ENCODE measurements at places on chromosomes 1 and 21.

GRCh38 chr1:239884796-239885195 lies 206.9 kb upstream of the FMN2 start:
- DNase-seq, result no peak

GRCh38 chr1:214261206-214262123 lies 19.5 kb upstream of the SMYD2 start:
- DNase-seq, result peak; percentile 50

DNA sequence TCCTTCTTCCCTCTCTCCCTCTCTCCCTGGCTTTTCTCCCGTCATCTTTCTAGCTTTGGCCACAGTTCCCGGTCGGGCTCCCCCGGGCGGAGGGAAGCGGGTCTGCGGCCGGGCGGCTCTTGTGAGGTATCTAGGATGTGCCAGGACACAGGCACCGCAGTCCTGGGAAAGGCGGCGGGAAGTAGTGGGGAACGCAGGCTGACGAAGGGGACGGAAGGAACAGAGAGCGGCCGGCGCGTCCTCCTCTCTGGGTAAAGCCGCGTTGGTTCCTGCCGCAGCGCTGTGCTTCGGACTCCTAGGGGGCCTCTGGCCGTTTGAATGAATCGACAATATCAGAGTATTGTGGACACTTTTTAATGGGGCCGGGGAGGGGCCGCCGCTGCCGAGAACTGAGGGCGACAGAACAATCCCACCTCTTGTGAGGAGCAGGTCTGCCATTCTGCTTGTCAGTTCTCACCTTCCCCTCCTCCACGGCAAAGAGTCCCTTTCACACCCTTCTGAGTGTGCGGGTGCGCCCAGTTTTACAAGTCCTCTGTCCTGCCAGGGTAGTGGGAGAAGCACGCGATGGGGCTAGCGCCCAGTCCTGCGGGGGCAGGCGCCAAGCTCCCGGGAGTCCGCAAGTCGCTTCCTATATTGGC lies 1.2 kb upstream of the LHX9 start:
- DNase-seq, result no peak

DNA sequence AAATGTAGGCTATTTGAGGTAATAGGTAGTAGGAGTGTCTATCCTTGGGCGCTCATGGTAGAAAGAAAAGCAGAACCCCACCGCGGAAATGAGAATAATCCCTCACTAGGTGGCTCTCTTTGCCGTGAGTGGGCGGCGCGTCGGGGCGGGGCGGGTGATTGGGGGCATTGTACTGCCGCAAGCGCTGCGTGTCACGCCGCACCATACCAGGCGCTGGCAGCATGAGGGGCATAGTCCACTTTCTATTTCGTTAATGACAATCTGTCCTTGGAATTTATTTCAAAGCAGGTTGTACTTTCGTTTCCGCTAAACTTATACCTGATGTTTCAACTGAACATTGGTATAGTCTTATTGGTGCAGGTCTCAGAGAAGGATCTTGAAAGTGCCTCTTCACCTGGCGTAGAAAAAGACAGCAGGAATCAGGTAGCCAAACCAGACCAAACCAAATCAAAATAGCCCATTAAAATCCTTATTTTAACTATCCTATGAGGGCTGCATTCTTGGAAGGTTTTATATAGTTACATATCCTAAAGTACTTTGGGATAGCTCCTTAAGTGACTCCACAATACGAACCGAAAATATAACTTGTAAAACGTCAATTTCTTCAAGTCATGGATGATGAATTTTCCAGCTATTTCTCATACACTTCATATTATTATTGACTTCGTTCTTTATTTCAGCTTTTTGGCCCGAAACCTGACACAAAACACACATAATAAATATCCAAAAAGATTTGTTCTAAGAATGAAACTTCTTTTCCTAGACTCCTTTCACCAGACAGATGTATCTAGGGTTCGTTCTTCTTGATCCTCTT lies 1.9 kb upstream of the SMG7 start:
- peak; percentile 19 for DNase-seq

- DNase-seq, result no peak
Measured at GRCh38 chr1:55232448-55233144, 17.4 kb upstream of the USP24 start.

- DNase-seq, result no peak
Measured at GRCh38 chr1:59978511-59978910, 51.9 kb upstream of the CYP2J2 start.

GRCh38 chr1:50493710-50494109 lies 70.5 kb upstream of the DMRTA2 start:
- no peak for DNase-seq

DNA sequence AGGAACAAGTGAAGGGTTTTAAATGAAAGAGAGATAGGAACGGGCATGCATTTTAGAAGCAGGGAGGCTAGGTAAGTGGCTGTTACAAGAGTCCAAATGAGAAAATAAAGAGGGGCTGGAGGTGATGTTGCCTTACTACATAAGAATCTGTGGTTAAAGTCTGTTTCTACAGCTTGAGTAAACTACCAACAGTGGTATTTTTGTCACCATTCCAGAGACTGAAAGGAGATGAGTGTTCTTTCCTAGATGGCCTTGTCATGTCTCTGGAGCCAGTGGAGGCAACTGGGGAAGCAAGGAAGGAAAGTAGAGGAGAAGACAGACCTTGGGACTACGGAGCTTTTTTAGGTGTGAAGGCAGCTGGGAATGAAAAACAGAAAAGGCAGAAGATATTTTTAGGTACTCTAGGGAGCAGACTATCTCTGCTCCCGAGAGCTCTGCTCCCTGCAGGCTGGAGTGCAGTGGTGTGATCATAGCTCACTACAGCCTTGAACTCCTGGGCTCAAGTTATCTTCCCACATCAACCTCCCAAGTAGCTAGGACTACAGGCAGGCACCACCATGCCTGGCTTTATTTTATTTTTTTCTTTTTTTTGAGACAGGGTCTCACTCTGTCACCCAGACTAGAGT lies 12.2 kb downstream of the HDAC1 start:
- no peak for DNase-seq

- no peak for DNase-seq
Measured at GRCh38 chr1:186146974-186147373, 228.1 kb downstream of the TPR start.

DNA sequence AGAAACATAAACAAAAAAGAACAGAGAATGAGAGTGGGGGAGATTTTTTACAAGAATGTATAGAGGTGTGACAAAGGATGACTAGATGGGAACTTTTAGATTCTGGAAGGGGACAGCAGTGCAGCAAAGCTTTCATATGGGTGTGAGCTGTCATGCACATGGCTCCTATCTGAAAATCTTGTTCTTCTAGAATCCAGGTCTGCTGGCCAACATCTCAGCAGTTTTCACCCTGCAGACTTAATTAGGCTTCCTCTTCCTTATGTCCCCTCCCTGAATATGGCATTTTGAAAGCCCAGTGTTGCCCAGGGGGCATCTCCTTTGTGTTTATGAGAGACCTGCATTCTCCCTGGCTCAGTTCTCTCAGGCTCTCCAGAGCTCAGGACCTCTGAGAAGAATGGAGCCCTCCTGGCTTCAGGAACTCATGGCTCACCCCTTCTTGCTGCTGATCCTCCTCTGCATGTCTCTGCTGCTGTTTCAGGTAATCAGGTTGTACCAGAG lies at the start of gene CYP4Z1:
TSS of gene CYP4Z1 (plus strand) at position 135 of the 498 bp plus-strand sequence. CDS start at position 395, 260 bp downstream.
- no peak for DNase-seq

DNA sequence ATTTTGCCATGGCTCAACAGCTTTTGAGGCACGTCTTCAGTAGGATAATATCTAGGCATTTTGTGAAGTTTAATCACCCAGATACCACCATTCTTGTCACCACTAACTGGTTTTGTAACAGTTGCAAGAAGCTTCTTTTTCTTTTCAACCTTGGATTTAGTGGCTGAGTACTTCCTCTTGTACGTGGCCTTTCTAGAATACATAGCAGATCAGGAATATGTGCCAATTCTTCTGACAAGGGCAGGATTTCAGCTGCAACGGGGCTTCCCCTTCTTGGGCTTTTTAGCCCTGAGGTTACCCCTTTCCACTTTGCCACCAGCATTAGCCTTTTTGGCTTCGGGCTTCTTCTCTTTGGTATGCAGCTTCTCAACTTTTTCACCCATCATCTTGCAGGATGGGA lies 79.3 kb upstream of the WARS2 start:
- no peak for DNase-seq

DNA sequence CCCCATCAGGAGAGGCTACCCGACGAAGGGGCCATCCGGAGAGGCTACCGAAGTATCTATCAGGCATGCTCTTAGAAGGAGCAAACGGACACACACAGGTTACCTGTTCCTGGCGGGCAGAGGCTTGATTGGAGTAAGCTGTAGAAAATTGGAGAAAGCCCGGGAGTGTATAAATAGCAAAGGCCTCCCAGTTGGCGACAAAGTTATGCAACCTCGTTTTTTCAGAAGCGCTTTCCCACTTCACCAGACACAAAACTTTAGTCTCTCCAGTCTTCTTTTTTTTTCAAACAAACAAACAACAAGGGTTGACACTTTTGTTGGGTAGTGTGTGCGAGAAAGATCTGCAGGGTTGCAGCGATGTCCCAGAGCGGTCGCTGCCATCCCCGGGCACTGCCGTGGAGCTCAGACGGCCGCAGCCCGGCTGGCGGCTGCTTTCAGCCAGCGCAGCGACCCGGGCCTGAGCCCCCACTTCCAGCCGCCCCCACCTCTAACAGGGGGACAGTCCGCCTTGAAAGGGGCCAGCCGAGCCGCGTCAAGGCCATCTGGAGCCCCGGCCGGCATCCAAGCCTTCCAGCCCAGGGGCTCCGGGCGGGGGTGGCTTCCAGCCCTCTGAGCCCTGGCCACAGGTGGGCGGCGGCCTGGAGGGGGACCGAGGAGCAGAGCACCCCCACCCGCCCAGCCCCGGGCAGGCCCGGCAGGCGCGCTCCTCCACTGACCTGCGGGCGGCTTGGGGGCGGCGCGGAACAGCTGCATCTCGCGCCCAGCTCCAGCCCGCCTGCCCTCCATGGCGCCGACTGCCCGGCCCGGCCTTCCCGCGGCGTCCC lies 616 bp downstream of the MCOLN3 start:
- DNase-seq, result no peak

GRCh38 chr1:13819642-13820041 lies 119.7 kb downstream of the PRDM2 start:
- no peak for DNase-seq

GRCh38 chr1:100722221-100722620 lies 2.7 kb downstream of the VCAM1 start:
- no peak for DNase-seq

- no peak for DNase-seq
Measured at GRCh38 chr21:35520856-35521255, 471.8 kb upstream of the RUNX1 start.

- DNase-seq, result no peak
Measured at GRCh38 chr1:221272940-221273339, 393.7 kb downstream of the HLX start.

GRCh38 chr1:160161965-160162705 lies 10.7 kb downstream of the ATP1A4 start:
- no peak for DNase-seq

- no peak for DNase-seq
Measured at GRCh38 chr1:234780531-234781162, 170.7 kb upstream of the IRF2BP2 start.

DNA sequence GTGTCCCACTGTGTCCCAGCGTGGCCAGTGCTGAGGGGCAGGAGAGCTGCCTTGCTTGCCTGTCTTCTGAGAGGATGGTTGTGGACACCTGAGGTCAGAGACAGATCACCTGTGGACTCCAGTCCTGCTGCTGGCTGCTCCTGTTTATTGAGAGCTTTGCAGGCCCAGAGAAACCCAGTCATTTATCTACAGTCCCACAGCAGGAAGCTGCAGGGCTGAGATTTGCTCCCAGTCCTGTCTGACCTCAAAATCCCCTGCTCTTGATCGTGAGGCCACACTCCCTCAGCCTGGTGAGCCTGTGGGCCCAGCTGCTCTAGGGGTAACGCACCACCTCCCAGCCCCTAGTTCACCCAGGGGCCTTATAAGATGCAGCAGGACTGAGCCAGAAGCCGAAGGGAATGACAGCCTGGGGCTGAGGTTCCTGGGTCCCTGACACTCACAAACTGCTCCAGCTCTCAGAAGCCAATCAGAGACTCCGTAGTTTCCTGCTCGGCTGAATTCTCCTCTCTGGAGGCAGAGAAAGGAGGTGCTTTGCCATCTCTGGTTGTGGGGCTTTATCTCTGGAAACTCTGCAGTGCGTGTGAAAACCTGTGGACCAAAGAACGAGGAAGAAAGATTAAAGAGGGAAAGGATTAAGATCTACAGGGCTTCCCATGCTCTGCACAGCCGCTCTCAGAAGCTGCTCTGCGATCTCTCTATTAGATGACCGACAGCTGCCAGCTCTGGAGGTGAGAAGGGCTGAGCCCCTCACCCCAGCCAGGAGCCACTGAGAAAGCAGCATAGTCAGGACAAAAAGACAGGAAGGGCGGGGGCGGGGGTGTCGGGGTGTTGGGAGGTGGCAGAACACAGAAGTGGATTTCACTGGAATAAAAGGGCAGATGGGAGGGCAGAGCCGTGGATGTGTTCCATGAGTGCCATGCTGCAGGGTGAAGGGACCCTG lies 39.1 kb downstream of the UBIAD1 start:
- DNase-seq, result no peak

DNA sequence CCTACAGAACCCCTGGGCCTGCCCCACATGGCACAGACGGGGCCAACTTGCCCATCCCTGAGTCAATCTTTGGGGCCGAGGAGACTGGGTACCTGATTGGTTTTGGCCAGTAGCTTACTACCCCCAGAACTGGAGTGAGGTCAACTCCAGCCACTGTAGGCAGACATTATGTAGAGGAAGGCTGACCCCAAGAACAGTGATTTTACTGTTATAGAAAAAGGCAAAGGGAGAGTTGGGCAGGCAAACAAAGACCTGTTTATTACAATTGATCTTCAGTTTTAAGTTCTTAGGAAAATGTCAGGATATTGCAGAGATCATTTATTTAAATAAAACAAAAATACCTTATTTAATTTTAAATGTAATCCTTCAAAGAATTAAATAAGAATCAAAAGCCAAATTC lies 653.8 kb downstream of the NPHP4 start:
- DNase-seq, result no peak

- DNase-seq, result no peak
Measured at GRCh38 chr1:228850141-228851100, 115.1 kb downstream of the RHOU start.

All from GOT3 (cell line).